ENCODE measurements at places on chromosomes 16 and 17. TPM values are rescaled to one million over a fixed set of nuclear protein-coding genes. Genes with fewer than 3 reads are reported as not detected.

Gene KCNJ16
- total RNA-seq = 4.0 TPM

GRCh38 chr17:67675481-67675880 is 42.3 kb upstream of the NOL11 start:
- no peak for DNase-seq

DNA sequence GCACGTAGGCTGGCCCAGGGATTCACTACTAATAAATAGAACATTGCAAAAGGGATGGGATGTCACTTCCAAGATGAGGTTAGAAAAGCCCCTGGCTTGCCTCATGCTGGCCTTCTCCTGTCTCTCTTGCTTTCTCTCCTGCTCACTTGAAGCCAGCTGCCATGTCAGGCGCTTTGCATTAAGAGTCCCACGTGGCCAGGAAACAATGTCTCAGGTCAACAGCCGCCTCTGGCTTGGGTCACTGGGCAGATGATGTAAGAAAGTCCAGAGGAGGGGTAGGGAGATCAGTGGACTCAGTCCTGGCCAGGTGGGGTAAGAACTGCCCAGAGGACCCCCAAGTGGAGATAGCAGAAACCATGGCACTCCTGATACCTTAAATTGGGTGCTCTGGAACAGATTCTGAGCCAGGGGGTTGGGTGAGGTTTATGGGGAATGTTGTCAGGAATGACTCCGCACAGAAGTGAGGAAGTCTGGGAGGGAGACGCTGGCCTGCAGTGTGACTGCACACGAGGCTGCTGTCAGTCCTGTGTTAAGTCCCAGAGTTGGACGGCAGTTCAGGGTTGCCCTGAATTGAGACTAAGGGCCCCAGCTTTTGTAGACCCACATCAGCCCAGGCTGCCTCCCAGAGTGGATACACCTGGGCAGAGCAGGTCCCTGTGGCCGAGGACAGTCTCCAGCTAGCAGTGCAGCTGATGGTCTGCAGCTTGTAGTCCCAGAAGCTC is 17.7 kb downstream of the C16orf82 start:
- DNase-seq = no peak

Gene IRX3
- 62.5 TPM for total RNA-seq

- peak; percentile 35 for DNase-seq
These were observed 19.1 kb downstream of the C16orf95 start for GRCh38 chr16:87297918-87298631.

DNA sequence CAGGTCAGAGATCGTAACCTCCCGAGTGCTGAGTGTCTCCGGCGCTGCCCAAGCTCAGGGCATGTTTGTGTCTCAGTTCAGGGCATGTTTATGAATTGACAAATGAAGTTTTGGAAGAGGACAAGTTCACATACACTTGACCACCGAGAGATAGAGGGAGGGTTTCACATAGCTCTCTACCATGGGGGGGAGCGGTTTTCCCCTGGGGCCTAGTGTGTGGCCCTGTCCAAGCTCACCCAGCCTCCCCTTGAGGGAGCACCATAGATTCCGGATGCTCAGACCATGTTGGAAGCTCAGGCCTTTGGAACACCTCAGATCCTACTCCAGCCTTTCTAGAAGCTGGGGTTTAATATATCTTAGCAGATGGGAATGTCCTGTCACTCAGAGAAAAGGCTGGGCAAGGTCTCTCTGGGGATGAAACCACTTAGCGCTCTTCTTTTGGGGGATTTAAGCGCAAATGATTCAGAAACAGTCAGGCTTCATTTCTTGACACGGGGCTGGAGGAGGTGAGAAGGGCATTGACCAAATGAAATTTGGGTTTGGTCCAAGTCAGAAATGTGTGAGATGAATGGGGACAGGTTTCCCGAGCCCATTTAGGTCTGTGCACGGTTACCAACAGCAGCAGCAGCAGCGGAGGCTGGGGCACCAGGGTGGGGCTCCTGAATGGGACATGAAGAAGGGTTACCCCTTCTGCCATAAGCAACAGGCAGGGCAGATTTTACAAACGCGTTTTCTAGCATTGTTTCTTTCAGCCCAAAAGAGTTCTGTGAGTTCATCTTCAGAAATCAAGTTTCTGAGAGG is 96.6 kb downstream of the METRNL start:
- DNase-seq = no peak

Gene SOX9
- total RNA-seq = 4.4 TPM

GRCh38 chr16:1772362-1772907 is at the start of gene EME2:
TSS of gene EME2 (plus strand) at chr16:1772810. CDS start at chr16:1773228, 418 bp downstream.
- no peak for DNase-seq

DNA sequence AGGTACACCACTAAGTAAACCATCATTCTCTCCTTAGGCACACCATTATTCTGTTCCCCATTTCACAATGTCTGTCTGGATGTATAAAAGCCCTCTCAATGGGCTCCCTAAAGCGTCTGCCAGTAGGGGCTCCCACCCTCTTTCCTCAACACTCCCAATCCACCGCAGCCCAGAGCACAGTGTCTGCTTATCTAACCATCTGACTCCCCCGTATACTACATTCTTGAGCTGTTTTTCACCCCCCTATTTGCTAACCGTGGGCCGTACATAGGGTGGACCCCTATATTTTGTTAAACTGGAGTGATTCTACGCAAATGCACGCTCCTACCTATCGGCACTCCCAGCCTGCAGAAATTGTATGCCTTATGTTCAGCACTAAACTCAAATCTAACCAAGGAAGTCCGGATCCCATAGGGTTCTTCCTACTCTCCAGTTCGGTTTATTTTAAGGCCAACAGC is 685 bp upstream of the PSMD3 start:
- DNase-seq = peak; percentile 62

Gene CNGB1
- total RNA-seq = 0.43 TPM

Gene CDT1
- total RNA-seq = 3.0 TPM

- DNase-seq = no peak
These were observed 9.0 kb upstream of the CRHR1 start for GRCh38 chr17:45775148-45775547.

- DNase-seq = no peak
These were observed 833.8 kb upstream of the RBFOX1 start for GRCh38 chr16:6498858-6499257.

GRCh38 chr16:12311877-12312276 is 335.3 kb downstream of the SNX29 start:
- DNase-seq = no peak

GRCh38 chr16:85586380-85587104 is 26.6 kb upstream of the GSE1 start:
- DNase-seq = peak; percentile 90

DNA sequence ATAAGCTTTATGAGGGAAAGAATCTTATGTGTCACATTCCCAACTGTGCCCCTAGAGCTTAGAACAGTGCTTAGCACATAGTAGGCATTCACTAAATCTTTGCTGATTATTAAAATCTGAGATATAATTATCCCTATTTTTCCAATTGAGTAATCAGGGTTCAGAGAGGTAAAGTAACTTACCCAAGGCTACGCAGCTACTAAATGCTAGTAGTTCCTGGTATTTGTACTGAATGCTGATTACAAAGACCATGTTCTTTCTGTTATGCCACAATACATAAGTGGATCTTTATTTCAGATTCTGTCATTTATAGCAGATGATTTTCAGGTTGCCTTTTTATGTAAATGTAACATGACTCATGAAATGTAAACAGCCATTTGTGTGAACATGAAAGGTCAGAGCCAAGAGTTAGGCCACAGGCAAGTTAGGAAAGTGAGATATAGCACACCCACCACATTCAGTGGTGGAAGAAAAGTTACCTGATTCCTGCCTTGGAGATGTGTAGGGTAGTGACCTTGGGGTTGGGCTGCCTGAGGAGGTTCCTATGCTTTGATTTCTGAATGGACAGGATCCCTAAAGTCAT is 77.2 kb downstream of the FTO start:
- DNase-seq = no peak

- DNase-seq = peak; percentile 87
These were observed 29.4 kb upstream of the MTSS2 start for GRCh38 chr16:70715055-70715858.

Gene TCAP
- 1.3 TPM for total RNA-seq

Gene SYT17
- 13.1 TPM for total RNA-seq

Gene NUP88
- 30.0 TPM for total RNA-seq

GRCh38 chr16:50202926-50203624 is 50.0 kb downstream of the TENT4B start:
- peak; percentile 41 for DNase-seq

DNA sequence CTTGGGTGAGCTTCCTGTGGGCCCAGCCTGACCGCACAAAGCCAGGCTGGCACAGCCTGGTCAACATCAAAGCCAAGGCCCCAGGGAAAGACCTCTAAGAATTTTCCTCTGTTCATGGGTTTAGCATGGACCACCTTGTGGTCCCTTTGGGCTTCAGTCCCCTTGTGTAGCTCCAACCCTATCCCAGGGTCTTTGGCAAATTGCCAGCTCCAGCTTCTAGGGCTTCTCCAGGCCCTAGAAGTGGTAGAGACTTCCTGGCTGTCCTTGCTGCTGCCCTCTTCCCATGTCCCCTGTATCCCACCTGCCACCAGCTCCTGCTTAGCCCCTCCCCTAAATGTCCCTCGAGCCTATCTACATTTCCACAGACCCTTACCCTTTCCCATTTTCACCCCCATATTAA is 9.7 kb upstream of the ITGA3 start:
- no peak for DNase-seq

GRCh38 chr17:74624131-74624530 is 593 bp upstream of the CD300E start:
- no peak for DNase-seq

DNA sequence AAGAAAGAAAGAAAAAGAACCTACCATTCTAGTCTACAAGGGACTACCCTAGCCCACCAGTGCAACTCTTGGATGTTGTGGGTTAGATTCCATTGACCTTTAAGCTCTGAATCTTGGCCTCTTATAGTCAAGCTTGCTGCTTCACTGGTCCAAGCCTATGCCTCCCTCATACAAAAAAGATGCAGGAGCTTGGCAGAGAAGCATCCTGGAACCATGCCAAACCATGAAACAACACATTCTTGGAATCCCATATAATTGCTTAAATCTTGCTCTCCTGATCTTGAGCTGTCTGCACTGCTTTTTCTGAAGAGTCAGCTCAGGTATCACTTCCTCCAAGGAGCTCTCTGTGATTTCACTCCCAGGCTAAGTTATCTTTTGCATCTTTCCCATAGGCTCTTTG is 117.9 kb upstream of the GPR139 start:
- DNase-seq = no peak

Gene UBFD1
- 48.8 TPM for total RNA-seq

DNA sequence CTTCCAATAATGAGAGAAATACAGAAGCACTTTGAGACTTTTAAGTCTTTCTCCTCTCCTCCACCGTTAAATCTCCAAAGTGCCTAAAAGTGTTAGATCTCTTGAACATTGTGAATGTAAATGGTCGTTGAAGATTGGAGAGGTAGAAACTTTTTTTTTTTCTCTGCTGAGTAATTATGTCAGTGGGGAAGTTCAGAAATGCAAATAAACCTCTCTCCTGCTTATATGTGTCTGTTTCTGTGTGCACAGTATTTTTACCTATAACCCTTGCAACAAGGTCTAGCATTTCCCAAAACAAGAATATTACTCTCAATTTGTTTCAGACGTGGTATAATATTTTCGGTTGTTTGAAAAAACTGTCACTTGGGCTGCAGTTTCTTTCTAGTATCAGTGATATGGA is 833.6 kb upstream of the CDH8 start:
- no peak for DNase-seq

Gene SPEM2
- total RNA-seq = not detected

Gene TMEM92
- total RNA-seq = 0.63 TPM

DNA sequence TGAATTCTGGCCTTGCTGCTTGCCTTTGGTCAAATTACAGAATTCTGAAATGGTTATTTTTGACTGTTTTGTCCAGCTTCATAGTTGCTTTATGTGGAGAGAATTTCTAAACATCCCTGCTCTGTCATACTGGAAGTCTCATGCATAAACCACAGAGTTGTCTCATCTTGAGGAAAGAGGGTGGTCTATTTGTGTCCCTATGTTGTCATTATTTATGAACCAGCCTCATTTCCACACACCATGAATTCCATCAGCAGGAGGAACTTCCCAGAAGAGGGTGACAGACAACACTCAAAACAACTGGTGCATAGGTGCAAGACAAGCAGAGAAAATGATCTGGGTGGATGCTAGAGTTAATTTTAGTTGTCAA is 525.8 kb upstream of the GOT2 start:
- DNase-seq = no peak

DNA sequence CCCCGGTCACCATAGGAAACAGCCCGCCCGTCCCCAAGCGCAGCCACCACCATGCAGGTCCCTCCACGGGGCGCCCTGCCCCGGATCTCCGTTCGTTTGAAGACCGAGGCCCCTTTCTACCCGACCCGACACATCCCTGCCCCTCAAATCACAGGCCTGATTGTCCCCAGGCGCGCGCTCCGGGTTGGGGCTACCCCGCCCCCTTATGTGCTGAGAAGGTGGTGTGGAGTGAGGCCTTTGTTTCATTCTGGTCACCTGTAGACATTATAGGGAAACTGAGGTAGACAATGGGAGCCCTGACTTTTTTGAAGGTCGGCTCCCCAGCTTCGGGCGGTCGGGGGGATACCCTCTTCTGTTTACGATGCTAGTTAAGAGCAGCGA is 763 bp upstream of the ACTG1 start:
- DNase-seq = peak; percentile 78

DNA sequence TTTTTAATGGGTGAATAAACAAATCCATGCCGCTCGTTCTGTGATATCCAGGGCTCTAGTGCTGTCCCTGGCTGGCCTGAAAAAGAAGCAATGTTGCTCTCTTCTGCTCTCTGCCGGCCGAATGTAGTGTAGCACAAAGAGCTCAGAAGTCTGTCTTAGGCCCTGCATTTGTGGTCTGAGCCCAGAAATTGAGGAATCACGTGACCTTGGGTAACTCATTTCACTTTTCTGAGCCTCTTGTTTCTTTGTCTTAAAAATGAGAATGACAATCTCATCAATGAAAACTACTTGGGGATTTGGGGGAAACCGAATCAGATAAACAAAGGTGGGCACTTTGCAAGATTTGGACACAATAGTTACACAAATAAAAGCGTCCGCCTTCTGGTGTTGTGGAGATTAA is 381.6 kb upstream of the ASIC2 start:
- peak; percentile 70 for DNase-seq

- no peak for DNase-seq
These were observed 9.9 kb upstream of the EDC4 start for GRCh38 chr16:67862623-67863583.

DNA sequence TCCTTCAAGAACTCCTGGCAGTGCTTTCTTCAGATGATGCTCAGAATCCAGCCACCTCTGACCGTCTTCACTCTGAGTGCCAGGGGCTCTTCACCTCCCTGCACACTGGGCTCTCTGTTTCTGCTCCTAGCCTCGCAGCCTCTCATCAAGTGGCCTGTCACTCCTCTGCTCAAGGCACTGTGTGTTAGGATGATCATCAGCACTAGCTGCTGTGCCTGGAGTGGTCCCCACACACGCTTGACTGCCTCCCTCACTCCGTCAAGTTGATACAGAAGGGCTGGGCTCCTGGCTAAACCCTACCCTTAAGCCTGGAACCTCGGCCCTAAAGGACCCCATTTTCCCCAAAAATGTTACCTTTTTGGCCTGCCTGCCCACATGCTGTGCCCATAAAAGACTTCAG is 15.6 kb downstream of the KRT9 start:
- no peak for DNase-seq
